Caki2 (cell line): ENCODE measurements at places on chromosomes 1 and 21. TPM values are rescaled to one million over a fixed set of nuclear protein-coding genes. Genes with fewer than 3 reads are reported as not detected.
A peak's percentile ranks its signal among the peaks of the same experiment; 100 is the strongest.

DNA sequence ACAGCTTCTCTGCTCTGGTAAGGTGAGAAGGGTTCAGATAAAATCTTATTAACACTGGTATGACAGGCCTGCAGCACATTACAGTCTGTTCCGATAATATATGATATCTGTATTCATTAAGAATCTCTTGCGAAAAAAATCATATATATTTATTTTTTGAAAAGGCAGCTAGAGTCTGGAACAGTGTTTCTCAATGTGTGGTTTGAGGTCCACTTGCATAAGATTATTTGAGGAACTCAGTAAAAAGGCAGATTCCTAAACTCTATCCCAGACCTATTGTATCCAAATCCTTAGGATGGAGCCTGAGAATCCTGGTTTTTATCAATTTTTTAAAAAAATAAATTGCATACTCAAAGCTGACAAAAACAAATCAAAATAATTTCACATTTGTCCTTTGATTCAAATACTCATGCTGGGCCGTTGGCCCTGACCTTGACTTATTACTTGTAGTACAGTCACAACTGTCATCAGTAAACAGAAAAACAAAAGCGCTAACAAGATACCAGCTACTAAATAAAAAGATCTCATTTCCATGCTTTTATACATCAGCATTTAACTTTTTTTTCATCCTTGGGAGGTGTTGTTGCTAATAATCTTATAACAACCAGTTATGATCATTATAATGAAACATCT lies 60.6 kb downstream of the RGS2 start:
- DNase-seq, result no peak

DNA sequence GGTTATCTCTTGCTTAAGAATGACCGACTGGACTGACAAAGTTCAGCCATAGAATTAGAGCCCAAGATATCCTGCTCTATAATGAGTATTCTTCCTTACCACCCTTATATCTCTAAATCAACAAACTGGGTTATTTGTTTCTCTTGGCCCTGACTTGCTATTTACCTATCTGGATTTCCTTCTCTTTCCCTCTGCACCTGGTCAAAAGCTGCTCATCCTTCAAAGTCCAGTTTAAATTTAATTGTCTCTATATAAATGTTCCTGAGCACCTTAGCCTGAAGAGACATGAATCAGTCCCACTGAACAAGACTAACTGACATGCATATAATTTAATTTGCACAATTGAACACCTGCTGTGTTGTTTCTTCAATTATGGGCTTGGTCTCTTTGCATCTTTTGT lies 127.1 kb upstream of the KCNJ15 start:
- no peak for DNase-seq

GRCh38 chr21:25464275-25464674 lies 143.0 kb downstream of the MRPL39 start:
- no peak for DNase-seq

DNA sequence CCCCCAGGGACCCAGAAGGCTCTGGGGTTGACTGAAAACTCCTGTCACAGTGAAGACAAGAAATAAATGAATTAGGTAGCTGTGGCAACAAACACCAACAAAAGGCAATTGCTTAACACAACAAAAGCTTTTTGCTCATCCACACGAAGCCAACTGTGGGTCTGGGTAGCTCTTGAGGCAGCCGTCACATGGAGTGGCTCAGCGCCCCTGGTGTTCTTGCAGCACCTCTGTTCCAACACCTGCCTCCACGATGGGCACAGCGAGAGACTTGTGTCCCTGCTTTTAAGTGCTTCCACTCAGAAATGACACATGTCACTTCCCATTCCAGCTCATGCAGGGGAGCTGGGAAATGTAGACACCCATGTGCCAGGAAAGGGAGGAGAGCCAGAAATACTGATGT lies 364.5 kb upstream of the DUSP10 start:
- DNase-seq, result no peak

- no peak for DNase-seq
Observed at GRCh38 chr1:198934901-198935305, 296.1 kb downstream of the PTPRC start.

- no peak for DNase-seq
Observed at GRCh38 chr1:24713176-24713575, 32.1 kb upstream of the CLIC4 start.

- no peak for DNase-seq
Observed at GRCh38 chr1:190439447-190439846, 38.2 kb downstream of the BRINP3 start.

DNA sequence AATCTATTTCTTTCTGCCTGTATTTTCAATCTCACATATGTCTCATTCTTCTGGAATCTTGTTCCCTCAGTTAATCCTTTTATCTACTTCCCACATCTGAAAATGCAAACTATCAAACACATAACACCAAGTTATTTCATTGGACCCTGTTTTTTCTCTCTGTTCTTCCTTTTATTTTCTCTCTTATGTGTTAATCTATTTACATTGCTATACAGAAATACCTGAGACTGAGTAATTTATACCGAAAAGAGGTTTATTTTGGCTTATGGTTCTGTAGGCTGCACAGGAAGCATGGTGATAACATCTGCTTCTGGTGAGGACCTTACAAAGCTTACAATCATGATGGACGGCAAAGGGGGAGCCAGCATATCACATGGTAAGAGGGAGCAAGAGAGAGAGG lies 247.6 kb downstream of the TGFB2 start:
- DNase-seq, result peak; percentile 49

DNA sequence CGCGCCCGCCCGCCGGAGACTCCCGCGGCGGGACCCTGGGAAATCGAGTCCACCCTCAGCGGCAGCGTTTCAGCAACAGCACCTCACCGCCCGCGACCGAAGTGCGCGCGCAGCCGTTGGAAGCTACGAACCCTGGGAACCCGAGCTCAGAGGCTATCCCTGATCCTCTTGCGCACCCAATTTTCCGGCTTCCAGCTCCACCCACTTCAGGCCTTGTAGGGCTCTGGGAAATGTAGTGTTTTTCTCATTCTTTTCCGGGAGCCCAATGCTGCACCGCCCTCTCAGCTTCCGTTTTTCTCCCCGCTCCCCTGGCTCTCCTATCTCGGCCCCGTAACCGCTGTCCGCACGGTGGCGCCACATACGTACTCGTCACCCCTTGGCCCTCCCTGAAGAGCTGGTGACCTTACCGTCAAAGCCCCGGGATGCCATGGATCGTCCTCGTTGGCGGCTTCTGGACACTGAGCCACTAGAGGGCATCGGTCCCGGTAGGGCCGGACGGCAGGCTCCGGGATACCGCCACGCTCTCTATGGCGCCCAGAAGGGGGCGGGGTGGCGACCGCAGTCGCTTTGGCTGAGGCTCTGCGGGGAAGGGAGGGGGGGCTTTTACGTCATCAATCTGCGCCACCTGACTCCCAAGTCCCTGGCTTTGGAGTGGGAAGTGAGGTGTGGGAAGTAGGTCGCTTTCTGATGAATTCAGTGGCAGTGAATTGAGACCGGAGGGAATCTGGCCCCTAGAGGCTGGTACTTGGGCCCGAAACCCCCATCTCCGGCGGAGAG lies at the start of the genes ODR4 and TPR:
TSS of gene ODR4 (plus strand) at position 687 of the 777 bp plus-strand sequence. CDS start 3,948 bp downstream, outside the sequence.
TSS of gene TPR (minus strand) at position 102 of the 777 bp plus-strand sequence. CDS start 225 bp downstream, outside the sequence.
- peak; percentile 100 for DNase-seq

- DNase-seq, result no peak
Observed at GRCh38 chr1:96863449-96863848, 141.9 kb downstream of the PTBP2 start.

GRCh38 chr1:218431476-218431875 lies 86.3 kb downstream of the TGFB2 start:
- no peak for DNase-seq

GRCh38 chr1:71462247-71462646 lies 381.4 kb upstream of the ZRANB2 start:
- no peak for DNase-seq

MPZ gene
- total RNA-seq, result 0.74 TPM in 1 of 2 replicates, not detected in the other

NAV1 gene
- 18.0 and 21.7 TPM in 2 replicates for total RNA-seq

TMEM200B gene
- total RNA-seq, result 23.9 TPM in 2 replicates

ESRRG gene
- 0.70 and 1.2 TPM in 2 replicates for total RNA-seq

HAO2 gene
- not detected in 2 replicates for total RNA-seq

LRRC39 gene
- 0.12 TPM in 1 of 2 replicates, not detected in the other for total RNA-seq
